Skeletal muscle cell (primary cell): ENCODE measurements at places on chromosomes 5 and 9.

DNA sequence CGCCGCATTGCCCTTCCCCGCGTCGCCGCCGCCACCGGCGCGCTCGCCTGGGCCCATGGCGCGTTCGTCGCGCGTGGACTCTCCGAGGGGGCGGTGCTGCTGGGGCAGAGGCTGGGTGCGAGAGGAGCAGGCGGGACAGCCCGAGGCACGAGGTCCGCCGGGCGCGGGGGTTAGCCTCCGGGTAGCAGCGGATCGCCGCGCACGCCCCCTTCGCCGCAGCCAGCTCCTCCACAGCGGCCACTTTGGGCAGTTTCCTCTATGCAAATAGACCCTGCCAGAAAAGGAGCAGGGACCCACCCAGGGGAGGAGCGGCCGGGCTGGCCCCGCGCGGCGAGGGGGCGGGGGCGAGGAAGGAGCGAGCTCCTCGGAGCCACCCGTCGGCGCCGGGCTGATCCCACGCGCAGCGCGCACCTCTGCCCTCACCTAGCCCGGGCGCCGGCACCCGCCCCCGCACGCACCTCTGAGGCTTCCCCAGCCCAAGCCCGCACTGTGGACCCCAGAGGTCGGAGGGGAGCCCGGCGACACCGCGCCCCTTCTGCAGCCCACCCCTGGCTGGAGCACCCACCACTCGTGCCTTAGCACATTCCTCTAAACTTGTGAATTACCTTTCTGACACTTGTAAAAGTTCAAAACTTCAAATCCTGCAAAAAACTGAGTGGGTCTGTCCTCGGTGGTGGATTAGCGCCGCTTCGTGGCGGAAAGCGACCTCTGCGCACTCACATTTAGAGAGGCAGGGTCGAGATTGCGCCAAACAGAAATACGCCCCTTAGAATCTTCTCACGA is at the start of gene COL23A1:
Gene COL23A1 (minus strand): TSS at position 253 of the 783 bp plus-strand sequence.
- no peak for DNase-seq

DNA sequence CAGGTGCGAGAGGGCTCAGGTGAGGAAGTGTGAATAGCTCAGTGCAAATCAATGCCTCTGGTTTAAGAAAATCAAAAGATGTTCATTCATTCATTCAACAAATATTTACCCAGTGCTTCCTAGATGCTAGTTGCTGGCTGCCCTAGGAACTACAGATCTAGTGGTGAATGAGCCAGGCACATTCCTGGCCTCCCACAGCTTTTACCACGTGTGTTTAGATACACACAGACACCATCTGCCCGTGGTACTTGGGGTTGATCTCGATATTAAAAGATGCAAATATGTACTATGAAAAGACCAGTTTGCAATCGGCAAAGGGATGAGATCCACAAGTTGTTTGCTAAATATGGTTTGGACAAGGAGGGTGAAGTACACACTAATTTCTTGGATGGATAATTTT is 78.2 kb downstream of the GTF3C4 start:
- DNase-seq, result no peak

- no peak for DNase-seq
These were observed 49.5 kb upstream of the LRRC14B start for GRCh38 chr5:141761-142160.

- DNase-seq, result no peak
These were observed 177.9 kb upstream of the KCNN2 start for GRCh38 chr5:114184006-114184405.

- DNase-seq, result no peak
These were observed 280.7 kb downstream of the KCTD16 start for GRCh38 chr5:144451187-144451973.

GRCh38 chr9:121895818-121896544 is 197.1 kb downstream of the TTLL11 start:
- DNase-seq, result no peak

GRCh38 chr9:132726576-132727130 is 56.4 kb downstream of the GTF3C4 start:
- no peak for DNase-seq
